Astrocyte (in vitro differentiated cells and primary cell): ENCODE measurements at places on chromosomes 2 and 18. TPM values are rescaled to one million over a fixed set of nuclear protein-coding genes. Genes with fewer than 3 reads are reported as not detected.

The ALPI gene
- total RNA-seq = not detected in 2 replicates

The CNTNAP5 gene
- 0.30 TPM in 1 of 2 replicates, not detected in the other for total RNA-seq

The C2orf72 gene
- 0.84 and 1.0 TPM in 2 replicates for total RNA-seq

The SPIRE1 gene
- total RNA-seq = 38.9 and 42.0 TPM in 2 replicates

The NFATC1 gene
- total RNA-seq = 10.6 and 11.0 TPM in 2 replicates

The STPG4 gene
- total RNA-seq = 0.55 and 0.64 TPM in 2 replicates

The SLC11A1 gene
- not detected in 2 replicates for total RNA-seq

The LYG2 gene
- total RNA-seq = not detected in 2 replicates

The ST6GAL2 gene
- 59.8 and 120 TPM in 2 replicates for total RNA-seq

The RNF144A gene
- total RNA-seq = 2.9 and 4.9 TPM in 2 replicates

The TMEM247 gene
- total RNA-seq = not detected in 2 replicates

The KCNE4 gene
- total RNA-seq = 0.27 and 0.34 TPM in 2 replicates

The MPP4 gene
- 1.0 and 2.9 TPM in 2 replicates for total RNA-seq

The ABCG8 gene
- total RNA-seq = not detected in 2 replicates

DNA sequence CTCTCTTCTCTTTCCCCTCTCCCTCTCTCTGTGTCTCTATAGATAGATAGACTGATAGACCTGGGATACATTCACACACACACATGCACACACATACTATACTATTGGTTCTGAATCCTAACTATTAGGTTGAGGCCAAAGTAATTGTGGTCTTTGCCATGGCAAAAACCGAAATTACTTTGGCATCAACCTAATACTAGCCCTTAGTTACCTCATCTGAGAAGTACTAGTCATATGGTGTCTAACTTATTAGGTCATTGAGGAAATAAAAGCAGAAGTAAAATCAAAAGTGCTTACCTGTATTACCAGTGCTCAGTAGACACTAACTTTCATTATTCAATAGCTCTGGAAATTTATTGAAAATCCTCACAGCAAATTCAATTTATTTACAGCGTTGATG lies 451.5 kb downstream of the EPHA4 start:
- no peak for DNase-seq

GRCh38 chr2:98702127-98702802 lies 28.7 kb downstream of the MGAT4A start:
- no peak for DNase-seq

GRCh38 chr2:204914708-204915107 lies 369.4 kb downstream of the PARD3B start:
- DNase-seq = no peak

DNA sequence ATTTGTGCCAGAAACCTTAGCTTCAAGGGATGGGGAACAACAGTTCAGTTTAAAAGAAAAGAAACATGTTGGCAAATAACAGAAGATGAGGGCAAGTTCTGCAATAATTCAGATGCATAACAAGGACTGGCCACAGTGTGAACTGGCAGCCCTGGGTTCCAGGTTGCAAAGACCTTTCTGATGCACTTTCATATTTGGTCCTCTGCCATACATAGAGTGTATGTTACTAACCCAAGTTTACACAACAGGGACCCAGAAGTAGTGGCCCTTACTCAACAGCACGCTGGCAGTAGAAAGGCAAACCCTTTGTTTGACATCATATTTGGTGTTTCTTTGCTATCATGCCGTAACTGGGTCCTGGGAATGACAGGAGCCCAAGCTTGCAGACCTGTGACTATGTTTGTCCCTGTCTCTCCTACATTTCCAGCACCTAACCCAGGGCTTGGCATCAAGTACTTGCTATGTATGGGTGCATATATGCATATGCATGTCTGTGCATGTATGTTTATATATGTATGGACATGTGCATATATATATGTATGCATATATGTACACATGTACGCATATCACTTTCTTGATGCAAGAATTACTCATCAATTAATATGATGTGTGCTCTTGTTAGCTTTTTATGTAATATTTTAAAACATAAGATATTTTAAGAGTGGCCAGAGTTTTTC lies 94.3 kb downstream of the MBP start:
- DNase-seq = no peak

GRCh38 chr2:118800736-118801135 lies 46.7 kb downstream of the EN1 start:
- peak; percentile 47 for DNase-seq

DNA sequence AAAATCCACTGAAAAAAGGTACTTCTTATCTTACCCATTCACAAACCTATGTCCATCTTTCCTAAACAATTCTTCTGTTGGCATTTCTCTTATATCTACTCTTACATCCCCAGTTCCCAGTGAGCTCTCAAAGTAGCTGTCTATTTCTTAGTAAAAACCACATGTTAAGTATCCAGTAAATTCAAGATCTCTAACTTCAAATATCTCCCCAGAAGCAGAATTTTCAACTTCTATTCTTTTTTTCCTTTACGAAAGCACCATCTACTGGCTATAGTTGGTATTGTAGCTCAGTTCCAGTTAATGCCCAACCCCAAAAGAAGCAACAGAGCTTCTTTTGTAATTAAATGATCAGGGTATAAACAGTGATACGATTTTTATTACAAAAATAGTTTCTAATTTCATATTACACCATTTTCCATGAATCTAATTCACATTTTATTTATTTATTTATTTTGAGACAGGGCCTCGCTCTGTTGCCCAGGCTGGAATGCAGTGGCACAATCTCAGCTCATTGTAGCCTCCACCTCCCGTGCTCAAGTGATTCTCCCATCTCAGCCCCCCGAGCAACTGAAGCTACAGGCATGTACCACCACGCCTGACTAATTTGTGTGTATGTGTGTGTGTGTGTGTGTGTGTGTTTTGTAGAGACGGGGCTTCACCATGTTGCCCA lies 28.5 kb downstream of the HRH4 start:
- peak; percentile 11 for DNase-seq

GRCh38 chr2:33029459-33029858 lies 82.7 kb downstream of the LTBP1 start:
- DNase-seq = no peak

DNA sequence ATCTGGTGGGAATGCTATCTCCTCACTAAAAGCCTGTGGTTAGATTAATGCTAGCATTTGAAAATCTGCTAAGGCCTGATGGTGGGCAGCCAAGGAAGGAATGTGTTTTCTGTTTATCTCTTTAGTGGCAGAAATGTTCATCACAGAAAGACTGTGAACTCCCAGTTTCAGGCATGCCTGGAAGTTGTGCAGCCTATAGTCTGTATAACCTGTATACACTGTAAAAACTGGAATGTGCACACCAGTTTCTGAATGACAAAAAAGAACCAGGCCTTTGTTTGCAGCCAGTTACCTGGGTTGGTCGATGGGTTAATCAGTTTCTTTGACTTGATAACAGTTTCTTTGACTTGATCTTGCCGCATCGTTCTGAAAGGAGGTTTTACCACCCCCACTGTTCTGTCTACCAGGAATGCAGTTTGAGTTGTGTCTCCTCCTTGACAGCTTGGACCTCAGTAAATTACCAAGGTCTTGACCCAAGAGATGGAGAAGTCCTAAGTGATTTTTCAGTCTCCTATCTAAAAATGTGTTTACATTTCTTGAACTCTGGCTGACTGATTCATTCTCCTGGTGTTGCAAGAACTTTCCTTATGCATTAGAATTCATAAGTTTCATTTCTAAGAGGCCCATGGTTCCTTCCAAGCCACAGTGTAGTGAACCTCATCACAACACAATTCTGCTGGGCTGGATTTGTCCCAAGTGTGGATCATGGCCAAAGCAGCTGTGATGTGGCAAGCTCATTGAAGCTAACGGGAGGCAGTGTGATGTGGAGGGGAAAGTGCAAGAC lies 62.2 kb downstream of the KIAA2012 start:
- peak; percentile 100 for DNase-seq

DNA sequence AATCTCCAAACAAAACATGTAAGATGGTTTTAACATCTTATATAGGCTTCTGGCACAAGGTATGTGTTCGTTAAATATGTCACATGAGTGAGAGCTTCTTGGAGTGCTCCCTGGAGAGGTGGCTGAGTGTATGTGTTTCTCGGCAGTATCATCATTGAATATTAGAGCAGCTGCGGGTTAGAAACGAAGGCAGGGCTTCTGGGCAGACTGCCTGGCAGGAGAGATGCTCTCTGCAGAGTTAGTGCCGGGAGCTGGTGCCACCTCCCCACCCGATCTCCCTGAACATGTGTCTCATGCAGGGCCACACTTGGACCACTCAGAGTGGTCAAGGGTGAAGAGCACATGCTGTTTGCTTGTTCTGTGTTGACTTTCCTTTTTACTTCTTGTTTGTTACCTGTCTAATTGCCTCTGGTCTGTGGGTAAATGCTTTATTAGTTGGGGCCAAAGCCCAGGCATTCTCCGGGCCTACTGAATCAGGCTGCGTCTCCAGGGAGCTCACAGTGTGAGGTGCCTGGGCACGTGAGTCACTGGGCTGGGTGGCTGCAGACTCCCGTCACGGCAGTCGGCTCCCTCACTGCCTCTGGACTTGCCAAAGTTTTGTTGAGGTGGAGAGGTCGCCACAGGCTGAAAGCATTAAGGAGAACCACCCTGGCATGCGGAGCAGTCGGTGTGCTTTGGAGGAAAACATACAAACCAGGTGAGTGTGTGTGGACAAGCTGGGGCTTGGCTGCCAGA lies 246.6 kb downstream of the FHOD3 start:
- DNase-seq = peak; percentile 45

- no peak for DNase-seq
These were observed 142.6 kb downstream of the INHBB start for GRCh38 chr2:120488531-120488930.

- peak; percentile 41 for DNase-seq
These were observed 2.0 kb downstream of the SATB2 start for GRCh38 chr2:199455545-199456382.

- no peak for DNase-seq
These were observed 6.6 kb downstream of the EMX1 start for GRCh38 chr2:72923833-72924352.

DNA sequence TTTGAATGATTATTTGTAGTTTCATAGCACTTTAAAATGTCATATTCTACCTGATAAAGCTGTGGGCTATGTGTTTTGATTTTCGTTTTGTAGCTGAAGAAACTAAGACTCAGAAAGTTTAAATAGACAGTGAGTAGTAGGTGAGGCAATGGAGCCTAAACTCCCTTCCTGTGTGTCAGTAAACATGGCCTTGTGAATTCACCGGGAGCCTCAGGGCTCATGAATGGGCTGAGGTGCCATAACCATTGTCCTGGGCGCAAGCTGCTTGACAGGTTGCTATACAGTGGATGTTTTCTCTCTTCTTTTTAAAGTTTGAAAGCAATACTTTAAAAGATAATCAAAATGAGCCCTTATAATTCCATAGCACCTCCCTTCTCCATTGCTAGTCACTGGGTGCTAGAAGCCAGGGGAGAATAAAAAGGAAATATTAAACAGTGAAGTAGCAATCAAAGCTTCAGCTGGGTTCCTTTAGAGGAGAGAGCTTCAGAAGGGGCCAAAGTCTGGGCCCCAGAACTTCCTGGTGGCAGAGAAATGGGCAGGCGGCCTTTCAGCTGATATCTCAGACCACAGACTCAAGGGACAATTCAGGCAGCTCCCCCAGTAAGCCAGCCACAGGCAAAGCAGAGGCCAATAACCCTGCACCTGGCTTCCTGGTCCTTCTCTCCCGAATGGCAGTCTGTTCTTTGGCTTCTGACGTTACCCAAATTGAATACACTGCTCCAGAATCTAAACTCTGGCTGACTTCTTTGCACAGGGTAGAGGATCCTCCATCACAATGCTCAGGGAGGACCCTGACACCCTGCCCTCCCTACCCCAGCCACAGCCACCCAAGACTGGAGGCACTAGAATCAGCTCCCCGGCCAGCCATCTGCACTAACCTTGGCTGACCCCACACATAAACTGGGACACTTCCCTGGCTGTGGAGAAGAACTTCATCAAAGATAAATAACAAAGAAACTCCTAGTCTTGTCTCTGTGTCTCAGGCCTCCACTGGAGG lies 51.8 kb upstream of the NPAS2 start:
- no peak for DNase-seq

- no peak for DNase-seq
These were observed 39.2 kb downstream of the UNC50 start for GRCh38 chr2:98647636-98648035.

DNA sequence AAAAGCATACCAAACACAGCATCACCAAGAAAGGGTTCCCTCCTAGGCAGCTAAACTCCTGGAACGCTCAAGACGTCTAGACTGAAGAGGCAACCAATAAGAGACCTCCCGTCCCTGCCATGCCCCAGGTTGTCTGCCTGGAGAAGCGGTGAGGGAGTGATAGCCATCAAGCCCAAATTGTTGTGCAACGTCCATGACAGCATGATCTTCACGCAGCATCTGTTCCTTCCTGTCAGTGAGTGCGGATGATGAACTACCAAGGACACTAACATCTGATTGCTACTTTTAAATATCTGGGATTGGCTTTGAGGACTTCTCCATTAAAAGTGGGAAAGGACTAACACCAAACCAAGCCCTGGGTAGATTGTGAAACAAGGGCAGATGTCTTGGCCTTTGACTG lies 149.7 kb downstream of the TXNL1 start:
- no peak for DNase-seq

GRCh38 chr2:127577208-127577475 lies 41.7 kb downstream of the MYO7B start:
- no peak for DNase-seq

GRCh38 chr2:124063596-124063995 lies 38.5 kb downstream of the CNTNAP5 start:
- DNase-seq = no peak

- DNase-seq = no peak
These were observed 8.4 kb upstream of the PRKCE start for GRCh38 chr2:45643095-45643494.

DNA sequence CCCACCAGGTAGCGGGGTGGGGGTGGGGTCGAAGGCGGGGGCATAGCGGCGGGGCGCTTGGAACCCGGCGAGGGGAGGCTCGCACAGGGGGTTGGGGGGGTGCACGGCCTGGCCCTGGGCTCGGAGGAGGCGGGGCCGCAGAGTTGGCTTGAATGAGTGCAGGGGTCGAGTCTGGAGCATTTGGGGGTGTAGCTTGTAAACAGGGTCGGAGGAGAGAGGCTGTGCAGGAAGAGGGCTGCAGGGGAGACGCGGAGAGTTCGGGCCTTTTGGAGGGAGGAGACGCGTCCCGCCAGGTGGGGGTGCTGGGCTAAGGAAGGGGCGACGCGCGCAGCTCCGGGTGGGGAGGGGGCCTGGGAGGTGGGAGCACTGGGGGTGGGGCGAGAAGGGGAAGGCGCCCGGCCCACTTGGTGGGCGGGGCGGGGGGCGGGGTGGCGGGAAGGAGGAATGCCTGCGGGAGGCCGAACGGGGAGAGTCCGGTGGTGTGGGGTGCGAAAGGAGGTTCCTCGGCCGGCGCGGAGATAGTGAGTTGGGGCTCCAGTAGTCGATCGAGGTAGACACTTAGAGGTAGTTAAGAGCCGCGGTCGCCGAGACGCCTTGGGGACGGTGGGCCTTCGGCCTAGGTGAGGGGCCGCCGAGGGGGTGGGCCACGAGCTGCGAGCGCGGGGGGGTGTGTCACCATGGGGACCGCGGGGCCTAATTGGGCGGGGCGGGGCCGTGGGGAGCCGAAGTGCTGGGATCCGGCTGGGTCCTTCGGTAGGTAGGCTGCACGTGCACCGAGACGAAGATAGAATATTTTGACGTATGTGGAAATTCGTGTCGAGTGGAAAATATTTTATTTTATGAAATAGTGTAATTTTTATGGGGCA lies 774 bp downstream of the MSH6 start:
- DNase-seq = peak; percentile 27

- peak; percentile 76 for DNase-seq
These were observed 85.4 kb downstream of the STPG4 start for GRCh38 chr2:47069628-47070154.
